ENCODE measurements at places on chromosomes 2 and 18.

- DNase-seq: no peak
Observed at GRCh38 chr2:235495373-235496238, 1.8 kb downstream of the AGAP1 start.

GRCh38 chr2:68222287-68222686 lies 30.0 kb downstream of the PPP3R1 start:
- DNase-seq: no peak

DNA sequence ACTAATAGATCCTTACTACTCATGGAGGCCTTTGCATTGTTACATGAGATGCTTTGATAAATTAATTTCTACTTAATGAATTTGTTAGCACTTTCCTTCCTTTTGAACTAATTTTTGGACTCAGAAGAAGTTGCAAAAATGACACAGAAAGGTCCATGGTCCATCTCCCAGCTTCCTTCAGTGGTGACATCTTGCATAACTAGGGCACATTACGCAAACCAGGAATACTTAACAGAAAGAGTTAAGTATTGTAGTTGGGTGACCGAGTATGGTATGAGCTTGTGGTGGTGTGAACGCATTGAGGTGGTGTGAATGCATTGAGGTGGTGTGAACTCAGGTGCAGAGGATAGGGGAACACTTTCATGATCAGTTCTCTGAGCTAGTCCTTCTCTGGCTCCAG lies 151.1 kb upstream of the TWIST2 start:
- no peak for DNase-seq

DNA sequence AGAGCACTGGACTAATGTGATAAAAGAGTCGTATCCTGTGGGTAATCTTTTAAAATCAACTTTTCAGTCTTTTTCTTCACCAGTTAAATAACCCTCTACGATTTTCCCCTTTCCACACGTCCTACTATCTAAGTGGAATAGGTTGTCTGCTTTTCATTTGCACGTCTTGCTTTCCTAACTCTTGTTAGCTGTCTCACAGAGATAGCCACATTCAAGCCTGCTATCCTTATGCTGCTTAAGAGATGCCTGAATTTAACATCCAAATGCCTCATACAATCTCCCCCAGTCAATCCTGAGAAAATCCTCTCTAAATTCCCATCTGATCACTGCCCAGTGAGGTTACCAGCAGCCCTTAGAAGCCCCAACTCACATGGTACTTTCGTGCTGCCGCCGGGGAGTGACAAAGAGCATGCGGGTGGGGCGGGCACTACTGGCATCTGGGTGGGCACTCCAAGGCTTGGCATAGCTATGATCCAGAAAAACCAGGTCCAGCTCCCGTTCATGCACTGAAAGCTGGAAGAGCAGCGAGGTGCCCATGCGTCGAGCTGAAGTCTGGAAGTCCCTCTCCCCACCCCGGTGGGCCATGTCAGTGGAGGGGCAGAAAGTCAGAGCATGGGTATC lies 1.5 kb downstream of the KANSL3 start:
- DNase-seq: no peak

GRCh38 chr2:186532891-186533290 lies 46.8 kb downstream of the ZC3H15 start:
- DNase-seq: no peak

GRCh38 chr2:40653829-40654228 lies 201.9 kb upstream of the SLC8A1 start:
- no peak for DNase-seq

GRCh38 chr18:76450452-76451395 lies 44.3 kb downstream of the ZNF516 start:
- no peak for DNase-seq

DNA sequence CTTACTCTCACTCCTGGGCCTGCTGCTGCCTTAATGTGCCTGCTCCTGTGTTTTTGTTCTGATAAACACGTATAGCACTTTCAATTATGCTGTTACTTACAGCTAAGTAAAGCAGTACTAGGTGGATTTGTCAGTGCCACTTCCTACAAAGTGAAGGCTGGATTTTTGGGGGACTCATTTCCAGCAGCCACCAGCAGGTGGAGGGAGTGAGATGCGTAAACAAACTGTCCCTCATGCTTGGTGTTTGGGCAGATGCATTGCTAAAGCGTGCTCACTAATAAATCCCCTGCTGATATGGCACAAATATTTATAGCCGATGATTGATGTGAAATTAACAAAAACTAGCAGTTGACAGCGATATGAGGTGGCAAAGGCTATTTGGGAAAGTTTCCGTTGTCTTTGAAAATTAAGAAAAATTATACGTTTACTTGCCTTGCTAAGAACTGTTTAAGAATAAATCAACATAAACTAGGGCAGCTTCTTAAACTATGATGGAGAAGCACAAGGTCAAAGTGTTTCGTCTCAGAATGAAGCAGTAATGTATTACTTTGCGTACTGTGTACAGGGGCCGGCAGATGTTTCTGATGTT lies 101.7 kb downstream of the AGAP1 start:
- peak; percentile 5 for DNase-seq

GRCh38 chr2:147425437-147426029 lies 419.3 kb upstream of the ACVR2A start:
- DNase-seq: no peak

GRCh38 chr2:60844105-60844504 lies 37.3 kb upstream of the REL start:
- no peak for DNase-seq

All from stimulated activated CD8-positive, alpha-beta memory T cell treated with anti-CD3 and anti-CD28 coated beads, Interleukin-4, amount 100 ng/mL, for 1 hour (primary cell).